ENCODE measurements at places on chromosomes 3 and 15.

DNA sequence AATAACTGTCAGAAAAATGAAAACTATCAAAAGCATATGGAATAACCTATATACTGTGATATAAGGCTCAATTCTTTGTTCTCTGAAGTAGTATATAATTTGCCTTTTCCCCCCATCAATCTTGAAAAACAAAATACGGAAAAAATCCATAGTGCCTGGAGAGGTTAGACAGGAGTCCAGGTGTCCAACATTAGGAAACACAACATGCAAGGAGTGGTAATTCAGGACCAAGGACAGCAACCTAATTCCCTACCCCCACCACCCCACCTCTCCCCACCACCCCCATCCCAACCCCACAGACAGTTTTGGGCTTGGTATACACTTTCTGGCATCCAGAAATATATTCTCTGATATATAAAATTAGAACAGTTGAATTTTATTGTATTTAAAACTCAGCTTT, 55.1 kb upstream of the SLC25A26 start:
- no peak for DNase-seq

DNA sequence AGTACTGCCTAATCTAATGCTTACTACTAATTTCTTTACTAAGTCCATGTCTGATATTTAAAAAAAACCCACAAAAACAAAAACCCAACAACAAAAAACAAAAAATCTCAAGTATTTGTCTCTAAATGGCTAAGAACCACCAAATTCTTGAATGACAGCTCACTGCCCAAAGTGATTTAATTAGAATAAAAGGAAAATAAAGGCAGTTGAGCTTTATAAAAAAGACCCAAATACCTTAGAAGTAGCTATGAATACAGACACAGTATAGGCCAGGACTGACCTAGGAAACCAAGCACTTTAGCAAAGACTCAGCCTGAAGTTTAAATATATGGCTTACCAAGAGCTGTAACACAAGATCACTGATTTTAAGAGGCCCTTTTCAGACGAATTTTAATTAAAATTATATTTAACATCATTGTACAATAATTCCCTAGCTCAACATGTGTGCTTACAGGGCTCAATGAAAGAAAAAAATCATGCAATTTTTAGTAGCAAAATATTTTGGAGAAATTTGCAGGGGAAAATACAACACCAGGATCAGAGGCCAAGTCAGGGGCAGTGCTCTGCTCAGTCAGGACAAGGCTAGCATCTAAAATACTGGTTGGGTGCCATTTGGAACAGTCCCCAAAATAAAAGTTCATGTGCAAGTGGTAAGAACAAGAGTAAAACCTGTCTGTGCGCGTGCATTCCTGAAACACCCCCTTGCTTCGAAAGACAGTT, 24.8 kb downstream of the UQCC5 start:
- no peak for DNase-seq

GRCh38 chr3:137035631-137036030, 77.8 kb downstream of the IL20RB start:
- DNase-seq = peak; percentile 44

DNA sequence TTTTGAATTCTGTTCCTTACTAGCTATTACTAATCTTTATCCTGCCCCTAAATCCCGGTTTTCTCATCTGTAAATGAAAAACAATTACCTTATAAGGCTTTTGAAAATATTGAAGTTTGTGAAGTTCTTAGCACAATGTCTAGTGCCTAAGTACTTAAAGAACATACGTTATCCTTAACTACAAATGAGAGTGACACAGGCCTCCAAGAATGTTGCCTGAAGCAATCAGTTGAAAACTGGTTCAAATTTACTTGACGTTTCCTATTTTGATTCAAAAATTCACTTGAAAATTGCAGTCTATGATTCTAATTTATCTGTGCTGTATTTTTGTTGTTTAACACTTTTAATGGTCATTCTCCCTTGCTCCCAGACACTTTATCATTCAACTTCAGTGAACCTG, 3.2 kb downstream of the SENP7 start:
- no peak for DNase-seq

- no peak for DNase-seq
These were observed 76.3 kb upstream of the LIPC start for GRCh38 chr15:58355382-58355971.

GRCh38 chr3:143755978-143756377, 92.3 kb downstream of the SLC9A9 start:
- no peak for DNase-seq

- no peak for DNase-seq
These were observed 2.0 kb downstream of the FOXP1 start for GRCh38 chr3:71581457-71582035.

DNA sequence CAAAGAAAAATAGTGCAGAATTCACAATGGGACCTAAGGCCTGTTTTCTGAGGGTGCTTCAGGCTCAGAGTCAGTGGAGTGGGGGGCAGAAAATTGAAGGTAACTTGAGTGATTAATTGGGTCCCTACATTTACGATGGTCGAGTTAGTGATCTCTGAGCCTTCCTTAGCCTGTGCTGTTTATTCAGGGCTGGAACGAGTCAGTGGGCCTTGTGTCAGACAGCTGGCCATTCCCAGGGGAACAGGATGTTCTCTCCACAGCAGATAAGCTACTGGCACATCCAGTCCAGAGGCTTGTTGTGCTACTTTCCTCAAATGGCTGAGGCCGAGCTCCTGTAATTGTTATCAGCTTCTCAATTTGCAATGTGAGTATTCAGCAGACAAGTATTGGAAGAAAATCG, 29.2 kb upstream of the CNTN3 start:
- peak; percentile 30 for DNase-seq

- no peak for DNase-seq
These were observed 15.8 kb downstream of the CHD2 start for GRCh38 chr15:92915766-92916435.

- no peak for DNase-seq
These were observed 20.8 kb upstream of the ARHGEF3 start for GRCh38 chr3:56822501-56822900.

GRCh38 chr15:86231864-86232721, 152.4 kb downstream of the AGBL1 start:
- peak; percentile 49 for DNase-seq

DNA sequence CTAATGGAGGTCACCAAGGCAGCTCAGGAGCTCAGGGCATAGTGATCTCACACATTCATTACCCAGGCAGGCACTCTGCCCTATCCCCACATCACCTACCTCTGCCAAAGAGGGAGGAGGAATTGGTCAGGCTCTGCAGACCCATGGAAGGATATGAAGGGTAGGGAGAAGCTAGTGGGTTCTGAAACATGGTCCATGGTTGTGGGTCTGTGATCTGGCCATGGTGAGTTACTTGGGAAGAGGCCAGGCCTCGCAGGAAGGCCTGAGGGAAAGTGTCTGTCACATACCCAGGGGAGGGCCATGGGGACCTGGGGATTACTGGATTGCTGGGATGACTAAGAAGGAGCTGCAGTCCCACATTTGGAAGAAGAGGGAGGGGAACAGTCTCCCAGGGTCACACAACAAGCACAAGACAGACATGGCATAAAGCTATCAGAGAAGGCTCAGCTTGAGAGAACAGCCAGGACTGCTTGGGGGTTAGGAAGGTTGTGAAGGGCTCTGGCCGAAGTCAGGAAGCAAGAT, 1.4 kb upstream of the PRSS50 start:
- no peak for DNase-seq

GRCh38 chr15:40892447-40893012, 1.7 kb upstream of the VPS18 start:
- no peak for DNase-seq

GRCh38 chr3:109177908-109178307, 41.4 kb downstream of the C3orf85 start:
- DNase-seq = no peak

DNA sequence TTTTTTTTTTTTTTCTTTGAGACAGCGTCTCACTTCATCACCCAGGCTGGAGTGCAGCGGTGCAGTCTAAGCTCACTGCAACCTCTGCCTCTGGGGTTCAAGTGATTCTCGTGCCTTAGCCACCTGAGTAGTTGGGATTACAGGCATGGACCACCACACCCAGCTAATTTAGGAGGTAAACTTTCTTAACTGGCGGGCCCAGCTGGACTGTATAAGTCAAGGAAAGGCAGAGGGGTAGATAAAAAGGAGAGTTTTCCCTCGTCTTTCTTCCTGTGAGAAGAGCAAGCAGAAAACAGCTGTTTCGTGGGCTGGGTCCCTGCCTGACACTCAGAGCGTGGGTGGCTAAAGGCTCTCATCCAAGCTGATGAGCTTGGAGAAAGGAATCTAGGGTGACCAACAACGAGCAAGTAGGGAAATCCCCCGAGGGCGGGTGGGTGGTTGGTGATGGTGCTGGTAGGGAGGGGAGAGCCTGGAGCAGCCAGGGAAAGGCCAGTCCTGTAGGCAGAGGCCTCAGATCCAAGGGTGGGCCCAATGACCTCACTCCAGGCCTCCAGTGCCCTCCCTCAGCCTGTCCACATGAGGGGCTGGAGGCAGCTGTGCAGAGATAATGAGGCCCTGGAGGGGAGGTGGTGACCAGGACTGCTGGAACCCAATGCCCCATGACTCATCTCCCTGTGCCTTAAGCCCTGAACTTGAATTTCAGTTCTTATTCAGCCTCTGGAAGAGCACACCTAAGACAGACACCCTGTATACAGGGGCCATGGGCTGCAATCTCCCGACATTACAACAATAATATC, 43.1 kb upstream of the LIMD1 start:
- peak; percentile 93 for DNase-seq

GRCh38 chr3:63976161-63976871, 47.0 kb downstream of the PSMD6 start:
- peak; percentile 85 for DNase-seq

DNA sequence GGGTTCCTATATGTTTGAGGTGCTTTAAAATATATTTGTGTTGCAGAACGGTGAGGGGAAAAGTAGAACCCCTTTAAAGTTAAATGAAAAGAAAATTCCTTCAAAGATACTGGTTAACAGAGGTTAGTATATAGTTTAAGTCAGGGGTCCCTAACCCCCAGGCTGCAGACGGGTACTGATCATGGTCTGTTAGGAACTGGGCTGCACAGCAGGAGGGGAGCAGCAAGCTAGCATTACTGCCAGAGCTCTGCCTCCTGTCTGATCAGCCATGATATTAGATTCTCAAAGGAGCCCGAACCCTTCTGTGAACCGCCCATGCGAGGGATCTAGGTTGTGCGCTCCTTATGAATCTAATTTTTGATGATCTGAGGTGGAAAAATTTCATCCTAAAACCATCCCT, 37.5 kb upstream of the RFX7 start:
- no peak for DNase-seq

DNA sequence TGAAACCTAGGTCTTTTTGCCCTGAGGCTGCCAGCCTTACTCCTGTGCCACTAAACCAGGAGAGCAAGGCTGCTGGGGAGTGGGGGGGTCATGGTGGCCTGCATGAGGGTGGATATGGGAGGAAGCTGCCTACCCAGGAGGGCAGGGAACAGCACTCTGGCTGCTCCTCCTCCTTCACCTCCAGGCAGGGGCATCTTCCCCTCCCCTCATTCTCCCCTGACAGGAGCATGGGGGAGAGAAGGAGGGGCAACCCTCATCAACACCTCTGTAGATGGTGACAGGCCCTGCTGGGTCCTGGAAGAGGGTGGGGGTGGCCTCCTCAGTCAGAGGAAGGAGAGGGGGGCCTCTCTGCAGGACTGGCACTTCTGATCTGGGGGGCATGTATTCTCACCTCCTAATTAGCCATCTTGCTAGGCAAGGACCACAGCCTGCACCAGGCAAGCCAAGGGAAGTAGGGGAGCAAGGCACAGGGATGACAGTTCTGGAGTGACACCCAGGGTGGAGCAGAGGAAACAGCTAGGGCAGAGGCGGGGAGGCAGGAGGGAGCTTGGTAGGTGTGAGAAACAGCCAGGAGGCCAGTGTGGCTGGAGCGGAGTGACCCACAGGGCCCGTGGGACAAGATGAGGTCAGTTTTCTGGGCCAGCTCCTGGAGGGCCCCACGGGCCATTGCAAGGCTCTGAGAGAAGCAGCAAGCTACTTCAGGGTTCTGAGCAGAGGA, 4.9 kb downstream of the CCDC33 start:
- DNase-seq = no peak

DNA sequence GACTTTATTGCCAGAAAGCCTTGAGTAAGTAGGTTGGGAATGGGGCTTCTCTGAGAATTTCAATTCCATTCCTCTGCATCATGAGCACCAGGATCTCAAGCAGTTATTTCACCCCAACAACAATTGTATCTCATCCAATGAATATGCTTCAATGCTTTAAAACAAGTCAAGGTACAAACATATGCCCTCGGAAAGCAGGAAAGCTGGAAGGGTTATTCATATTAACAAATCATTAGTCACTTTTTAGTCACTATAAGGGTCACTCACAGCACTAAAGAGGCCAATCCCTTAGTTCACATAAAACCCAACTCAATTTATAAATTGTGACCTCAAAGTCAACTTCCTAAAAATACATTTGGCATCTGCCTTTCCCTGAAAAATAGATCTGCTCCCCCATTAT, 16.2 kb downstream of the MB21D2 start:
- DNase-seq = peak; percentile 87

GRCh38 chr3:55579496-55579895, 92.4 kb upstream of the WNT5A start:
- DNase-seq = no peak

GRCh38 chr3:183253528-183254486, 754 bp downstream of the B3GNT5 start:
- no peak for DNase-seq

- no peak for DNase-seq
These were observed 46.8 kb downstream of the CDIN1 start for GRCh38 chr15:36626141-36626800.

DNA sequence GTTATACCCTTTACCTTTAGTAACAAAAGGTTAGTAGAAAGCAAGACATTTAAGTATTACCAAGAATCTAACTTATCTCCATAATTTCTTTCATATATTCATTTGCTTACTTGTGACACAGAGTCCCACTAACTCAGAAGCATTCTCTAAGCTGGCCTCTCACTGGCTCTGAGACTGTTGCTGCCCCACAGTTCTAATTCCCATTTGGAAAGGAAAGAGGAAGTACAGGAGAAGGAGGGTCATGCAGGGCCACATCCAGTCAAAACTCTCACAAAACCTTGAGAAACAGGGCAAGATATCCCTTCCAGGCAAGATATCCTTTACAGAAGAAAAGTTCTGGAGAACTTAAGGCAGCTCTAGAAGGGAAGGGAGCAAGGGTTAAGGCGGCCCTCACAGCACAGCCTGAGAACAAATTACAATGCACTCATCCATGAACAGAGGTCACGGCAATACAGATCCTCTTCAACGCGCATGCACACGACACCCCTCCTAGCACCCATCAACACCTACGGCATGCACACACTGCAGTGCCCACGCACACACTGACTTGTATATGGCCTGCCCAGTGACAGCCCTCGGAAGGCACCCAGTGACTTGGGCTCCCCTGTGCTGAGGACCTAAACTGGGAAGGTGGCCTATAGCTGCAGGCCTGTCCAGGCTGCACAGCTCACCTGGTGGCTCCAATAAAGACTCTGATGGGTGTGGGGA, 13.0 kb upstream of the MYO5C start:
- no peak for DNase-seq

Measured in AG08395 (cell line).